ENCODE measurements at places on chromosomes 5 and 9. TPM values are rescaled to one million over a fixed set of nuclear protein-coding genes. Genes with fewer than 3 reads are reported as not detected.

- peaks cover 13% of the 10 kb centered on the region for H3K36me3 ChIP-seq
- no peak for DNase-seq
- peaks cover 30% of the 10 kb centered on the region for H3K4me1 ChIP-seq
- H3K27me3 ChIP-seq: no peaks in the 10 kb centered on the region
Observed at GRCh38 chr9:129136446-129137035, 25.3 kb downstream of the PTPA start.

- H3K27me3 ChIP-seq: no peaks in the 10 kb centered on the region
- H3K27ac ChIP-seq: no peak overlapping the region
- DNase-seq: no peak
- H3K36me3 ChIP-seq: no peaks in the 10 kb centered on the region
- H3K4me3 ChIP-seq: no peak overlapping the region
Observed at GRCh38 chr5:65882278-65882677, 44.1 kb upstream of the ERBIN start.

DNA sequence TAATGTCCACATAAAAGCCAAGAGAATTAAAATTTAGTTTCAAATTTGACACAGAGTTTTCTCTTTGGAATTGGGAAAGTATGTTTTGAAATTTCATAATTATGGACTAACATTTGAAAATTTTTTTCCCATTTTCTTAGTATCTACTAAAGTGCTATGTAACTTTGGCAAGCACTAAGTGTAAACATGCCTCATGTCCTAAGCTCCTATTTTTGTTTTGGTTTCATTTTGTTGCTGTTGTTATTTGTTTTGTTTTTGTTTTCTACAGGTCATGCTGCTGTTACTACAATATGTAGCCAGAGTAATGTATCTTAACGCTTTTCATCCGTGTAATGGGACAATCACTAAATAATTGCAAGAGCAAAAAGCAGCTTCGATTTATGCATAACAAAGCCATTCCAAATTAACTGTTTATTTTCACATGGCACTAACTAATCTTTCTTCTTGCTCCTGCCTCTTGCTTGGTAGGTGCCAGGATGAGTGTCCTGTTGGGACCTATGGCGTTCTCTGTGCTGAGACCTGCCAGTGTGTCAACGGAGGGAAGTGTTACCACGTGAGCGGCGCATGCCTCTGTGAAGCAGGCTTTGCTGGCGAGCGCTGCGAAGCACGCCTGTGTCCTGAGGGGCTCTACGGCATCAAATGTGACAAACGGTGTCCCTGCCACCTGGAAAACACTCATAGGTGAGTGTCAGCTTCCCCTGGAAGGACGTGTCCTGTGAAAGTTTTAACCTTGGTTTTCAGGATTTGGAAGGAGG, 107.3 kb upstream of the PRRC1 start:
- no peaks in the 10 kb centered on the region for H3K4me1 ChIP-seq
- no peaks in the 10 kb centered on the region for H3K36me3 ChIP-seq
- H3K27ac ChIP-seq: no peak overlapping the region
- no peak overlapping the region for H3K4me3 ChIP-seq
- no peak for DNase-seq

GRCh38 chr5:171600741-171601265, 181.4 kb downstream of the FGF18 start:
- peak; percentile 67 for DNase-seq
- peaks cover 2% of the 10 kb centered on the region for H3K27me3 ChIP-seq
- no peak overlapping the region for H3K4me3 ChIP-seq
- no peak overlapping the region for H3K27ac ChIP-seq
- H3K36me3 ChIP-seq: no peaks in the 10 kb centered on the region

DNA sequence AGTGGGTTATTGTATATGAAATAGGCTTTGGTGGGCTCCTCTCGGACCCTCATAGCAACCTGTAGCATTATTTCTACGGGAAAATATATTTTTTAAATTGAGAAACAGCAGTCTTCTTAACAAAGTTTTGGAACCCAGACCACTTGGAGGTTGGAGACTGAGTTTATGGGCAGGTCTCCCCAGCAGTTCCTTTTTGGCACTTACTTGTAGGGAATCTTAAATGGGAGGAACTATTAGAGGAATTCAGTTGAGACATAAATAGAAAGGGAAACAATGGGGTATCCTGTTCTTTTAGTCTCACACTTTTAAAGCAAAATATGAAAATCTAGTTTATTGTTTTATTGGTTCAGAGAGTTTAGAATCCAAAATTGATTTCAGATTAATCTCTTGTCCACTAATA, 111.5 kb downstream of the TRIO start:
- no peaks in the 10 kb centered on the region for H3K27me3 ChIP-seq
- H3K4me1 ChIP-seq: peaks cover 37% of the 10 kb centered on the region
- H3K36me3 ChIP-seq: no peaks in the 10 kb centered on the region
- H3K27ac ChIP-seq: peak overlapping the region; percentile 19
- H3K4me3 ChIP-seq: no peak overlapping the region
- DNase-seq: peak; percentile 77

Gene TPM2
- 144 TPM for polyA plus RNA-seq

Gene CDKN2A
- polyA plus RNA-seq: 10.7 TPM

Data from endothelial cell of umbilical vein (primary cell).